Hypothalamus (tissue), 51 donors: ENCODE measurements at places on chromosomes 3 and 15.

GRCh38 chr3:16236856-16237393, 27.8 kb downstream of the DPH3 start:
- DNase-seq = no peak

- no peak for DNase-seq
Observed at GRCh38 chr3:18656866-18657265, 231.7 kb upstream of the SATB1 start.

GRCh38 chr3:124627501-124627908, 102.7 kb upstream of the UMPS start:
- no peak for DNase-seq

DNA sequence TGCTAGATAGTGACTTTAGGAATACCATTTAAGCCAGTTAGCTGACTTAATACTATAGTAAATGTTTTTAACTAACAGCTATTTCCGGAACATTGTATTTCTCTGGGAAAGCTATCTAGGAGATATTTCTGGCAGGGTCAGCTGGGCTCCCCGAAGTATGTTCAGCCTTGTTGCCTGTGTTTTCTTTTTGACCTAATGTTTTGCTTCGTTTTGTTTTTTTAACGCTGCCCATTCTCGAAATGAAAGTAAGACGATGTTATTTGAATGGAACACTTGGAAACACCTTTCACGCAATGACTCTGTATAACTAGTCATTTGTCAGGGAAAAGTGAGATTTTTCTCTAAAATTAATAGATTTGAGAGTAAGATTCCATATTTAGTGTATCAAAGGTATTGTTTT, 702.9 kb upstream of the NAALADL2 start:
- DNase-seq = no peak

DNA sequence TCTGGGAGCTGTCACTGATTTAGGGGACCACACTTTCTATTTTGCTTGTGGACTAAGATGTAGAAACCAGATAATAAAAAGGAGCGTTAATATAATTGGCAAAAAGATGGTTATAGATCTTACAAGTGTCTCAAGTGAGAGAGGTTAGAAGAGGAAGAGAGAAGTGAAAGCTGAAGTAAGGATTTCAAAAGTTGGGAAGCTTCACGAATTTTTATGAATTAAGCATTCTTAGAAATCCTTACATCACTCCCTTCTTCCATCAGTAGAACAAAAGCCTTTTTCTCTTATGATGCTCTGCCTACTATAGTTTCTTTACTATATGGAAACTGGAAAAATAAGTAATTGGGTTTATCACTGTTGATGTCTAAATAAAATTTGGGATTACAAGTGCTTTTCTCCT, 146.5 kb downstream of the FNDC3B start:
- no peak for DNase-seq

DNA sequence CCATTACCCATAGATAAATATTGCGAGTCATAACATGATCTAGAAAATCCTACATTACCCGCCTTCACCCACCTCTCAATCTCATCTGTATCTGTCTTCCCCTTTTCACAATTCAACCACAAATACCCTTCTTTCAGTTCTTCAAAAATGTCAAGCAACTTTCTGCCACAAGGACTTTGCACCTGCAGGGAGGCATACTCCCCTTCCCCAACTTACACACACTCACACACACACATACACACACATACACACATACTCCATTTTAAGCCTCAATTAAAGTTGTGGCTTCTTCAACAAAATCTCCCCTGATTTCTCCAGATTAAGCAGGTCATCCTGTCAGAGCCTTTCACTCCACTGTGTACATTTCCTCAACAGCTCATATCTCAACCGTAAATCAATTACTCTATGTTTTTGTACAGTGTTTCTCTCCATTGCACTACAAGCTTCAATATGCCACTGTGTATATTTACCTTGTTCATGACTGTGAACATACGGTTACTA, 33.1 kb upstream of the CCDC50 start:
- no peak for DNase-seq

DNA sequence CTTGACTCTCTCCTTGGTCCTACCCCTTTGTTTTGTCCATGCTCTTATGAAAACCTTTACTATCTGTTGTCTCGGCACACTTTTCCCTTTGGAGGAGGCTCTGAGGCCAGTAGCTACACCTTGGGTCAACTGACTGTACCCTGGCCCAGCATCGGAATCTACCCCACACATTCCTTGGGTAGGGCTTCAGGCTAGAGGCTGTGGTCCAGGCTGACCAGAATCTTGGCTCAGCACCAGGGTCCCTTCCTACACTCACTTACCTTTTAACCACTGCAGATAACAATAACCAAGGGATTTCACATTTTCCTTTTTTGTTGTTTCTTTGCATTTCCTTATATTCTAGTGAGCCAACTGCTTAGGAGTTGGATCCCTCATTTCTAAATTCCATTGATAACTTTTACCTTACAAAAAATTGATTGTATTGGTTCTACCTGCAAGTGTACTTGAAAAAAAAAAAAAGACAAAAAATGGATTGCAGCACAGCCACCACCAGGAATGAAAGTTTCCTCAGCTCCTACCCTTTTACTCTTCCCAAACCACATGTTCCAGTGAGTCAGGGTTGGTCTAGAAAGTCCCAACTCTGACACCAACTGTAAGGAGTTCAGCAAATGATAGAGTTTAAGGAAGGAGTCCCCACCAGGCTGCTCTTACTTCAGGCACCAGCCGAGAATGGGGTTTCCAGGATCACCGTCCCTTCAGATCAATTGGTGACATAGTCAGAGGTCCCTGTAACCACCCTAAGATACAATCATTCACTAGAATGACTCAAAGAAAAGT, 95.6 kb downstream of the FBLN2 start:
- no peak for DNase-seq

GRCh38 chr3:42263354-42264346, 2.3 kb downstream of the CCK start:
- DNase-seq = no peak

DNA sequence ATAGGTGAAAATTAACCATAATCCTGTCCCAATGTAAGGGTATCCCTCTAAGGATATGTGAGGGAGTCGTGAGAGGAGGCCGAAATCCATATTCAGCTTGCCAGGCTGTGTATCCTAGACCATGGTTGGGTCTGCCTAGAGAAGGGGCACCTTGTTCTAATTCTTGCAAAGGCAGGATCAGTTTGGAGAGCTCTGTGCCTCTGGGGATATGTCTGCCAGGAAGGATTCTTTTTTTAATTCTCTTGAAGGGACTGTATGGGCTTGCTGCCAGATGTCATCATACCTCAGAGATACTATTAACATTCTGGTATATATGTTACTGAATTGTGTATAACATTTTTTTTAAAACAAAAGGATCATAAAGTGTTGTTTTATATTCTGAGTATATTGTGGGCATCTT, 2.4 kb downstream of the ATP1B3 start:
- no peak for DNase-seq

GRCh38 chr15:45167631-45168205, 20.0 kb downstream of the SHF start:
- no peak for DNase-seq

- no peak for DNase-seq
Observed at GRCh38 chr3:114608293-114608692, 314.5 kb downstream of the TIGIT start.

DNA sequence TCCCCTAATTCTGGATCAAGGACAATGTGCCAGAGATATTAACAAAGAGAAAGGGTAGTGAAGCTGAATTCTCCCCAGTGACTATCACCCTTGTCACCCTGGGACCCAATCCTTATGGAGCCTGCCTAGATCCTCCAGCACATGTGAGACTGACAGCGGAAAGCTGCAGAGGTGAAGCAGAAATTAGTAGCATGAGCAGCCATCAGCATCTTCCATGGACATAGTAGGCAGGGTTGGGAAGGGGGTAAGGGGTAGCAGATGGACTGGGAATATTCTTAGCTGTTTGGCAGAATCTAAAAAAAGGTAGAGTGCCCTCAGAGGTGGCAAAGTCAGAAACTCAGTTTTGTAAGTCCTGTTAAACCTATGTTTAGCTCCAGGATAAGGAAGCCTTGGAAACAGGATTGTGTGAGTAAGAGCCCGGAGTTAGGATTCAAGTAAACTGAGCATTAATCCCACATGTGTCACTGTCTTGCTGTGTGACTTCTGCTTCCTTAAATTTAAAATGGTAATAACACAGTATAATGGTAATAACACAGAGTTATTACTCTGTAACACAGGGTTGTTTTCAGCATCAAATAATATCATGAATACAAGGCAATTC, 14.5 kb downstream of the GOLIM4 start:
- DNase-seq = no peak

GRCh38 chr3:101902041-101902440, 52.7 kb downstream of the NFKBIZ start:
- DNase-seq = no peak

GRCh38 chr15:59828263-59828662, 139.1 kb upstream of the BNIP2 start:
- DNase-seq = no peak

DNA sequence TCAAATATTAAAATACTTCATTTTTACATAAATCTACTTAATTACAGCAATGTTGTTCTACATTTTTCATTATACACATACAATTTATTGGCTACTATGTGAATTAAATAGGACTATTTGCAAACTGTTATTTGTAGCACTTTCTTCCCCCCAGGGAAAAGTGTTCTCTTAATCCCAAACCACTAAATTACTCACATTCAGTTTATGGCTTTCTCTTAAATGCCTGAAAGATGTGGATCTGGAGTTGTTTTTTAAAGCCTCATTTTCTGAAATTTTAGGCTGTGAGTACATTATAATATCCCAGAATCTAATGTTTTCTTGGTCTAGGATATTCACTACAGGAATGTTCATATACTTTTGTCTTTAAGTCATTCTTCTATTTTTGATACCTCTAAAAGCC, 32.7 kb downstream of the PRTG start:
- DNase-seq = no peak

- DNase-seq = no peak
Observed at GRCh38 chr3:30286007-30286669, 320.3 kb upstream of the TGFBR2 start.

DNA sequence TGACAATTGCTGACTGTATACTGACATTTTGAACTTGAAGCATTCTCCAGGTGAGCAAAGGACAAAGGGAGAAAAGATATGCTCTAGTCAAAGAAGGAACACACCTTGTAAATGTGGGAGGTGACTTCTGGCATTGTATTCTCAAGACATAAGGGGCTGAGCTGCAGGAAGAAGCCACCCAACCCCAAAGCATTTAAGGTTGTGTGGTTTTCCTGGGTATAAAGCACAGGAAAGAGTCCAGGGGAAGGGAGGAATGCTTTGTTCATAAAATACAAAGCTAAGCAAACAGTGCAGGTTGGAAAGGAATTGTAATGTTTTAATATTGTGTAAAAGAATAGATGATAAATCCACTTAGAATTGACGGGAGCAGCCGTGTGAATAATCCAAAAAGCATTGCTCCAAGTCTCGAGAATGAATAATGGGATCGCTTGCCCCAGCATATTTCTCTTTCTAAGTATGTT, 102.4 kb upstream of the LRIG1 start:
- DNase-seq = no peak

DNA sequence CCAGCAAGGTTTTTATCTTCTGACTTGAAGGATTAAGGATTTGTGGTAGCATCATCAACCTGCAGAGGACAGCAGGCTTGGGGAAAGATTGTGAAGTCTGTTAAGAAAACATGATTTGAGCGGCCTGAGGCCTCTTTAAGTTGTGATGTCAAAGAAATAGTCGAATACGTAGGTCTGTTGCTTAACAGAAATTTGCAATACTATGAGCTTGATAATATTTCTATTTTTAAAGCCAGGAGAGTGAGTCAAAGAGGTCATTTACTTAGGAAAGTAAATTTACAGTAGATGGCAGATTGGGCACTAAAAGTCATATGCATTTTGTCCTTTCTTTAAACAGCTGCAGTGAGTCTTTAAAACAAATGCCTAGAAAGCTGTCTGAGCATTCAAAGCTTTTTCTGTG, 336.3 kb downstream of the DIPK2A start:
- no peak for DNase-seq

DNA sequence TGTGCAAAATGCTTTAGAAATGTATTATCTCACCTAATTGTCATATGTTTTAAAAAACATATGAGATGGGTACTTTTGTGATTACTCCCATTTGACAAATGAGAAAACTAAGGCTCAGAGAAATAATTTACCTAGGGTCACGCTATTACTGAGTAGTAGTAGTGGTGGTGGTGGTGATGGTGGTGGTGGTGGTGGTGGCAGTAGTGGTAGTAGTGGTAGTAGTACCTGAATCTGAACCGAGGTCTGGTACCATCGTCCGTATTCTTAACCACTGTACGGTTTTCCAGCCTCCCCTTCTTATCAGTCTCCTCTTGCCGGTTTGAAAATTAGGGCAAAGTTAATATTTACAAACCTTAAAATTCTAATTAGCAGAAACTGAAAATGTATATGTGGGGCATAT, 102.4 kb downstream of the KLHL25 start:
- no peak for DNase-seq

DNA sequence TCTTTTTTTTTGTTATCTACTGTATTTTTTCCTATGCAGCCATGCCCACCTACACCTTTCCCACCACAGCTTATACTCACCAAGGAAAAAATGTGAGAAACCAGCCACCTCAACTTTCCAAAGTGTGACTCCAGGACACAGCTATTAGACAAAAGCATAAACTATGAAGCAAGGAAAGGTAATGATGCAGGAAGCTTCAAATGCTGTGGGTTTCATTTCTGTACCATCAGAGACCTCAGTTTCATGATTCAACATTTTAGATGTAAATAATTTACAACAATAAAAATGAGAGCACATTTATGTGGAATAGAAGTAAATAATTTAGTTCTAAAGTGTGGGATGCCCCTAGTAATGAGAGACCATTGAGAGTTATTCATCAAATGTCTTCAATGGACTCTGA, 115.1 kb downstream of the CDIN1 start:
- no peak for DNase-seq

GRCh38 chr15:95458721-95459120, 871.8 kb upstream of the NR2F2 start:
- DNase-seq = no peak

GRCh38 chr3:56003129-56003528, 465.1 kb downstream of the ERC2 start:
- no peak for DNase-seq

DNA sequence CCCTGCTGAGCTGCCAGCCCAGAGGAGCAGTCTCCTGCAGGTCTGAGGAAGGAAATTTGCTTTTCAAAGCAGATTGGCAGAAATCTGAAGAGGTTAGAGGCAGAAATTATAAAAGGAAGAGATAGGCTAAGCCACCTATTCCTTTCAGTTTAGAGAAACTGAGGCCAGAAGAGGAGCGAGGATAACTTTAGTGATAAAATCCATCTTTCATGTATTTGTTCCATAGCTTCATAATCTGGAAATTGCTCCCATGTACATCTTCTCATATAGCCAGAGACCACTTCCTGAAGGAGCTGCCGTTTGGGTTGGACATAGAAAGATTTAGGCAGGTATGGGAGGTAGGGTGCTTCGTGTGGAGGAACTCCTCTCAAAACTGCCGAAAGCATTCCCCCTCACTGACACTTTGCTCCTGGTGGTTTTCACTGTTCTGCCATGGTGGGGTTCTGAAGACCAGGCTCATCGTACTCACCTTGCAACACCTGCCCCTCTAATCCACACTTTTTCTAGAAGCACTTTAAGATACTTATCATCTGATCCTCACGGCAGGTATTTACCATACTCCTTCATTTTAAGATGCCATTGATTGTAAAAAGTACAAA, 670 bp upstream of the ACAP2 start:
- no peak for DNase-seq

- no peak for DNase-seq
Observed at GRCh38 chr15:57054204-57054750, 135.8 kb downstream of the TCF12 start.

- no peak for DNase-seq
Observed at GRCh38 chr3:167823738-167824137, 88.2 kb downstream of the SERPINI1 start.
